H1 (cell line): ENCODE measurements at places on chromosomes 12 and 14. TPM values are rescaled to one million over a fixed set of nuclear protein-coding genes. Genes with fewer than 3 reads are reported as not detected.

DNA sequence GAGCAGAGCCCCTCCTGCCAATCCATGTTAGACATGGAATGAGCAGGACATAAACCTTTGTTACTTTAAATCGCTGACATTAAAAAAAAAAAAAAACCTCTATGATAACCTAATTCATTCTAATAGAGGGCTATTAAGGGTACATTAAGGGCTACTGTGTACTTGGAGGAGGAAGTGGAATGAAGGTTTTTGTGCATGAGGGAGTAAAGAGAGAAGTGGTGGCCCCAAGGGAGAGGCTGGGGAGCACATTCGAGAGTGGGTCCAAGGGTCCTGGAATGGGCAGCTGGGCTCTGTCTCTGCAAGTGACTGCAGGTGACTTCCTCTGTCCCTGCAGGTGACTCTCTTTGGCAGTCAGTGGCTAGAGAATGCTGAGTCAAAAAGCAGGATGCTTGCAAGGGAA lies 32.1 kb upstream of the PTGDR start:
- no peak for DNase-seq

DNA sequence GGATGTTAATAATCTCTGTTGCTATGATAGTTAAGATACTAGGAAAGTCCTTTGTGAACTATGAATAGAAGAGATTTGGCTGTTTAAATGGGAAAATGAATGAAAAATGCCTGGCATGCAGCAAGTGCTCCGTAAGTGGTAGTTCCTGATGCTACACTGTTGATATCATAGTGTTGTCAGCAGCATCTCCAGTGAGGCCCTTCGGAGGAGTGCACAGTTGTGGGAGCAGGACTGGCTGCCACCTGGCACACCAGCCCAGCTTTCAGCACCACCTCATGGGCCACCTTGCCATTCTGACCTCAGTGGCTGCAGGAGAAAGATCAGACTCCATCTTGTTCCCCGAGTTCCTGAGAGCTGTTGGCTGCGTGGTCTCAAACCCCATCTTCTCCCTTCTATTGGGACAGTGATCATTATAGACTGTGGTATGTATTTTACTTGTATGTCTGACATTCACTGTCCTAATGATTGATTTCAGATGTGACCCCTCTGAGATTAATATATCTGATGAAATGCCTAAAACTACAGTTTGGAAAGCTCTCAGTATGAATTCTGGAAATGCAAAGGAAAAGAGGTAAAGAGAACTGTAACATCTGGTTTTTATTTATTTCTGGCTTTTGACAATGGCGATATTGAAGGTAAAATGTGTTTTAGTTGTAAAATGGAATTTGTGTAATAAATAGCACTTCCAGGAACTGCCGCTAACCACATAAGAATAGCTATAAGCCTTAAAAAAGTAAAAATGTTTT lies 80.9 kb downstream of the SLC4A8 start:
- no peak for DNase-seq

Gene DHRS2
- total RNA-seq: 0.44 and 1.1 TPM in 2 replicates

- no peak for DNase-seq
Measured at GRCh38 chr12:19206493-19207077, 77.1 kb downstream of the PLEKHA5 start.

GRCh38 chr12:54056110-54056509 lies 2.5 kb downstream of the HOXC4 start:
- DNase-seq: no peak

Gene TMEM233
- 0.09 and 0.13 TPM in 2 replicates for total RNA-seq

- no peak for DNase-seq
Measured at GRCh38 chr12:91173124-91173523, 9.5 kb downstream of the DCN start.

Gene STYK1
- 1.1 and 1.6 TPM in 2 replicates for total RNA-seq

GRCh38 chr12:4240981-4241380 lies 32.6 kb upstream of the CCND2 start:
- DNase-seq: no peak

DNA sequence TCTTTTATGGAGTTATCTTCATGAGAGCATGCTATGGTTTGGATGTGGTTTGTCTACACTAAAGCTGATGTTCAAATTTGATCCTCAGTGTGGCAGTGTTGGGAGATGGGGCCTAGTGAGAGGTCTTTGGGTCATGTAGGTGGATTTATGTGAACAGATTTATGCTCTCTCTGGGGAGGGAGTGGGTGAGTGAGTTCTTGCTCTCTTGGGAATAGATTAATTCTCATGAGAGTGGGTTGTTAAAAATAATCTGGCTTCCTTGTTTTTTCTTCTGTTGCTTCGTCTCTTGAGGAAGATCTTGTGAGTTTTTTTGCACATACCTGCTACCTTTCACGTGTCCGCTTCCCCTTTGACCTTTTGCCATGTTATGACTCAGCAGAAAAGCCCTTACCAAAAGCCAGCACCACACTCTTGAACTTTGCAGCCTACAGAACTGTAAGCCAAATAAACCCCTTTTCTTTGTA lies 20.5 kb downstream of the DERA start:
- DNase-seq: no peak

- no peak for DNase-seq
Measured at GRCh38 chr14:21965042-21965441, 291.4 kb upstream of the OR4E1 start.

Gene EGLN3
- total RNA-seq: 24.4 and 27.3 TPM in 2 replicates

Gene CNTN1
- total RNA-seq: 21.0 and 21.8 TPM in 2 replicates

Gene CLEC4D
- total RNA-seq: not detected in 2 replicates

Gene TMCC3
- total RNA-seq: 3.2 and 4.1 TPM in 2 replicates

DNA sequence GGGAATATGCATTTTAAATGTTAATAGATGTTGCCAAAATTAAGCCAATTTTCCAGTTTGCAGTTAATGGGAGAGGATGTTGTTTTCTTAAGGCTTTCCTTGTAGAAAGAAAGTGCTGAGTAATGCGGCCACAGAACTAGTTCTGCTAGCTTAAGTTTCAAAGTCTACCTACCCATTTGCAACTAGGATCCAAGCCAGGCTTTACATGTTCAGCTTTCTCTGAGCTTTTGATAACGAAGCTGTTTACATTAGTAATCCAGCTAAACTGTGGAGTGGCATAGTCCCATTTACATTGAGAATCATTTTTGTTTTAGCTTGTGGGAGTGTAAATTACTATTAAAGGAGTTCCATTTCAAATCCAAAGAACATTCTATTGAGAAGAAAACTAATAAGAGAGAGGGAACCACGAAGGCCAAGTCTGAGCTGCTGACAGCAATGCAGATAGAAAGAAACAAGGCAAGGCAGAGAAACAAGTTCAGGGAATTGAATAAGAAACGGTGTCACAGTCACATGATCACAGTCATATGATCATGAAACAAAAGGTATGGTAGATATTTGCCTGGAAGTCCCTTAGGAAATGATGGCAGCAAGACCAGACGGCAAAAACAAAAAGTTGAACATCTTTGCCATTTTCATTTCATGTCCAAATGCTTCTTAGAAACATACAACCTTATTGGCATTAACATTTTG lies 274.9 kb downstream of the PAWR start:
- no peak for DNase-seq

Gene RNASE1
- 2.2 and 3.0 TPM in 2 replicates for total RNA-seq

Gene IAPP
- not detected in 2 replicates for total RNA-seq

- no peak for DNase-seq
Measured at GRCh38 chr12:49905718-49906314, 2.1 kb upstream of the FAIM2 start.

Gene FBXW8
- total RNA-seq: 15.9 and 16.0 TPM in 2 replicates

DNA sequence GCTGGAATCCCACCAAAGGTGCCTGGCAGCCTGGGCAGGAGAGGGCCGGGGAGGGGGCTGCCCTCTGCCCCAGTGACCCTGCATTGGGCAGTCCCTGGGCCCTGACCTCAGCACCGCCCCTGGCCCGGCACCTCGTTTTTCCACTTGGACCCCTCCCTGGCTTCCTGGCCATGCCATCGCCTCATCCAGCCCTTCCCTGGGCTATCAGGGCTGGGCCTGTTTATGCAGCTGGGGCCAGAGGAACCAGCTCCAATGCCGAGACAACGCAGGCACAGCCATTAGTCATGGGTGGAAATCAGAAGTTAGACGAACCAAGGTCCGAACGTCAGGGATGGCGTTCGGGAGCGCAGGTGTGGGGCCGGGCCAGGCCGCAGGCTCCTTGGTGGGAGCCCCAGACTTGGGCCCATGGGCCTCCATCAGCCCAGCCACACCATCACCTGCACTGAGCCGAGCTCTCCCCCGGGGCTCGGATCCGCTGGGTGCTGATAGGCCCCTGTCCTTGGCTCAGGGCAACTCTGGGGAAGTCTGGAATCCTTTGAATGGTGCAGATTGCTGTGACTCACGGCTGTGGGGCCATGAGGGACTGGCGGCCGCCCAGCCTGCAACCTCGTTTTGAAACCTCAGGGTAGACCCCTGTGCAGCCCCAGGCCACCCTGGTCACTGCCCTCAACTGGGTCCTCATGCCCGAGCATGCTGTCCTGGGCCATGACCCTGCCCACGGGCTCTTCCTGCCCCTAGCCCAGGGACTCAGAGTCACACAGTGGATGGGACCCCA lies 169.4 kb downstream of the KIF26A start:
- DNase-seq: no peak

GRCh38 chr12:122855071-122855829 lies 20.0 kb downstream of the HIP1R start:
- DNase-seq: no peak

GRCh38 chr12:120234643-120235368 lies 30.7 kb downstream of the PXN start:
- DNase-seq: no peak

GRCh38 chr12:6114476-6114870 lies 10.0 kb downstream of the VWF start:
- DNase-seq: no peak

GRCh38 chr12:116222358-116222757 lies 55.1 kb downstream of the MED13L start:
- DNase-seq: no peak

Gene KLRC3
- not detected in 2 replicates for total RNA-seq
